ENCODE measurements at places on chromosomes 4 and X.

DNA sequence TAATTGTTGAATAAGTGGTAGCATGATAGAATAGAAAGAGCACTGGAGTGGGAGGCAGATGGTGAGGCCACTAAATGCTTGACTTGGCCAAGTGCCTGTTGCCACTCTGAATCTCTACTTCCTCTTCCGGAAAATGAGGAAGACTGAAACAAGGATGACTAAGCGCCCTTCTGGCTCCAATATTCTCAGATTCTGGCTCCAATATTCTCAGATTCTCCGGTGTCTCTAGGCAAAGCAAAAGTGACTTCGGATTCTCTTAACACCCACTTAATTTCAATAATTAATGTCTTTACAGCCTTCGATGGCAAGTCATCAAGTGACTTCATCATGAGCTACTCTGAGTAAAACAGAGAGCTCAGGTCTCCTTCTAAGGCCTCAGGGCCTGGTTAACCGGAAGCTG lies 402.2 kb upstream of the FGF13 start:
- DNase-seq: no peak

DNA sequence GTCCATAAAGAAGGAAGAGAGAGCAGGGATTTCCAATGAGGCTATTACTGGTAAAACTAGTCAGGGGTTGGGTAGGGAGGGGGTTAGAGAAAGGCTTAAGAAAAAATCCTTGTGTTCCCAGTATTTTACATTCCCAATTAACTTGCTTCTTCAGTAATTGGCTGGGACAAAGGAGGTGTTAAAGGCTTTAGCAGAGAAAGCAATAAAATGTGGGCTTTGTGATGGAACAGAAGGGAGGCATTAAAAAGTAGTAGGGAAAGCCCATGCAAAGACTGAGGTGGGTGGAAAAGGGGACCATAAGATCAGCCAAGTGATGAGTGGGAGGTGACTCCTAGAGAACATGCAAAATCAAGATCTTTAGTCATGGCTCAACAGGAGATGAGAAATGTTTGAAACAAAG lies 1467.2 kb downstream of the RPA4 start:
- no peak for DNase-seq

- no peak for DNase-seq
Measured at GRCh38 chr4:38842994-38843393, 13.6 kb downstream of the TLR6 start.

DNA sequence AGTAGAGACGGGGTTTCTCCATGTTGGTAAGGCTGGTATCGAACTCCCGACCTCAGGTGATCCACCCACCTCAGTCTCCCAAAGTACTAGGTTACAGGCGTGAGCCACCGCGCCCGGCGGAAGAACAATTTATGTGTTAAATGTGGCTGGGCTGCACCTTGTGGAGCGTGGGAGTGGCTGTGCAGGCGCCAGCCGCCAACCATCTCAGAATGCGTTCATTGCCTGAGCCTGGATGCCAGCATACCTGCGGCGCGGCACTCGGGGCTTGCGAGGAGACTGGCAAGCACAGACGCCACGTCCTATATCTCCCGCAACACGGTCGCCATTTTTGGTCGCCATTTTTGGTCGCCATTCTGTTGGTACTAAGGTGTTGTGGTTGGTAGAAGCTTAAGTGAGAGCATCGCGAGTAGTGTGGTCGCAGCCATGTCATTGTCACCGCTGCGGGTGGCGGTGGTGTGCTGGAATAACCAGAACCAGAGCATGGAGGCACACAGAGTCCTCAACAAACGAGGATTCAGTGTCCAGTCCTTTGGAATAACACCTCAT lies 193.6 kb upstream of the HTR2C start:
- no peak for DNase-seq

- no peak for DNase-seq
Measured at GRCh38 chrX:48030237-48030636, 23.4 kb downstream of the SPACA5 start.

DNA sequence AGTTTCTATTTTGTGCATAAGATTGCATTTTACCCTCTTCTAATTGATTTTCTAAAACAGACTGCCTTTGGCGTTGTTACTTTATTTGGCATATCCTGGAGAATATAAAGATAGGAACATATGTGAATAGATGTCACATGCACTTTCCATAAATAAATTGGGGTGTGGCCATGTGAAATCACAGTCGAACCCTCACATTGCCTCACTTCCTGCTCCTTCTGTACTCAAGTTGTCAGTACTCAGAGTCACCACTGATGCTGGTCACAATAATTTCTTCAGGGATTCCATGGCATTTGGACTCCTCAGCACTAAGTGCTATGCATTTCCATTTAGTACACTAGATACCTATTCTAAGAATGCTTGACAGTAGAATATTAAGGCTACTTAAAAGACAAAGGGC lies 1.4 kb upstream of the EMCN start:
- DNase-seq: no peak

DNA sequence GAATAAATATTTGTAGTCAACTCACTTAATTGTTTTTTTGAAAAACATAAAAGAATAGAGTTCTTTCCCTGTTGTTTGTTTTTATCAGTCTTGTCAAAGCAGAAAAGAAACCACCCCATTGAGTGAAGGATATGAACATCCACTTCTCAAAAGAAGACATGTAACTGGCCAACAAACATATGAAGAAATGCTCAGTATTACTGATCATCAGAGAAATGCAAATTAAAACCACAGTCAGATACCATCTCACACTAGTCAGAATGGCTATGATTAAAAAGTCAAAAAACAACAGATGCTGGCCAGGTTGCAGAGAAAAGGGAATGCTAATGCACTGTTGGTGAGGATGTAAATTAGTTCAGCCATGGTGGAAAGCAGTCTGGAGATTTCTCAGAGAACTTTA lies 326.1 kb upstream of the EMCN start:
- DNase-seq: no peak

DNA sequence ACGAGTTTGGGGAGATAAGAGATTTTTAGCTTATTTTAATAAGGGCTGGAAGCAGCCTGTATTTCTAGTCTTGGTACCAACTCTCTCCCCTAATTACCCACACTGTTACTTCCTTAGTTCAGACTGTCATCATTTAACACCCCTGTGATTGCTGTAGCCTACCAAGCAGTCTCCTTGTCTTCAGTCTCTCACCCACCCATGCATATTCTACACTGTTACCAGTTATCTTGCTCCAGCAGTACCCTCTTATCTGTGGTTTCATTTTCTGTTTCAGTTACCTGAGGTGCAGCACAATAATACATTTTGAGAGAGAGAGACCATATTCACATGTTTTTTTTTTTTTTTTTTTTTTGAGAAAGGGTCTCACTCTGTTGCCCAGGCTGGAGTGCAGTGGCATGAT lies 80.2 kb downstream of the DIAPH2 start:
- DNase-seq: no peak
